ENCODE measurements at places on chromosomes 2 and 18.

- no peak for DNase-seq
These were observed 29.9 kb downstream of the SESTD1 start for GRCh38 chr2:179234658-179235240.

- DNase-seq, result no peak
These were observed 125.1 kb downstream of the PMAIP1 start for GRCh38 chr18:60024857-60025256.

GRCh38 chr2:212692466-212692865, 153.9 kb upstream of the ERBB4 start:
- DNase-seq, result no peak

- DNase-seq, result no peak
These were observed 22.2 kb upstream of the TMEM87B start for GRCh38 chr2:112032689-112033465.

DNA sequence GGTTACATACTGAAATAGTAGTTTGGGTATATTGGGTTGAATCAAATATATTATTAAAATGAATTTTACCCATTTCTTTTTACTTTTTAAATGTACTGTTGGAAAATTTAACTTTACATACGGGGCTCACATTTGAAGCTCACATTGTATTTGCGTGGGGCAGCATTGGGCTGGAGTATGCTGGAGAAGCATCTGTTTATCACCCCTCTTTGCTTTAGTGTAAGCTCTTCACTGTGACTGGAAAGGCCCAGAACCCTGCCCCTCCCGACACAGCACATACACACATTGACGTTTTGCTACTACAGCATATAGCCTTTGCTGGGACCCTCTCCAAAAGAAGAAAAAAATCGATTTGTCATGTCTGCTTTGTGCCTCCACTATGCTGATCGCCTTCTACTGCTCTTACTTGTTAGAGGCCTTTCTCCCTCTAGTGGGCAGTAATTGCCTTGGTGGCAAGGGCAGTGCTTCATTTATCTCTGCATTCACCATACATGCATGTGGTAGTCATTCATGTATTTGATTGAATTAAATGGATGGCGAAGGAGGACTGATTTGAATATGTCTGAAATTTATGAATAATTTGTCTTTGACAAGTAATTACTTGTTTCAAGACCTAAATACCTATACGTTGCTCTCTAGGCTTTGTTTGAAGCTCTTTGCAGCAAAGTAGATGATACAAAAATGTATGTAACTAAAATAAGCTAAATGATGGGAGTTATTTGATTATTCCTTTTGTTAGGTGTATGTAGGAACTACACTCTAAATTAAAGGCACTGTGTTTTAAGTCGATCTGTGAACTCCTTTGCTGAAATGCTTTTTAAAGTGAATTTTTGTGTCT, 37.4 kb downstream of the VAPA start:
- no peak for DNase-seq

GRCh38 chr18:13585379-13586153, 140.8 kb downstream of the FAM210A start:
- DNase-seq, result no peak

GRCh38 chr2:9230051-9230802, 23.6 kb downstream of the ASAP2 start:
- no peak for DNase-seq

DNA sequence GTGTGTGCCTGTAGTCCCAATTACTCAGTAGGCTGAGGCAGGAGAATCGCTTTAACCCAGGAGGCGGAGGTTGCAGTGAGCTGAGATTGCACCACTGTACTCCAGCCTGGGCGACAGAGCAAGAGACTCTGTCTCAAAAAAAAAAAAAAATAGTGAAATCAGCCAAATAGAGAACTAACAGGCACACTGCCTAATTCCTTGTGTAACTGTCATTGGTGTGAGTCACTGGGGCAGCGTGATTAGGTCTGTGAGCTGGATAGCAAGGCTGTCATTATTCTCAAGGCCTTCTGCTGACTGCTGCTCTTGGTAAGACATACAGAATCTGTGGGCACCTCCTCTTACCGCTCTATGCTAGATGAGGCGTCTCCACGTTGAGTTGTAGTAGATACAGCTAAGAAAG, 270.3 kb downstream of the NEDD4L start:
- DNase-seq, result no peak

DNA sequence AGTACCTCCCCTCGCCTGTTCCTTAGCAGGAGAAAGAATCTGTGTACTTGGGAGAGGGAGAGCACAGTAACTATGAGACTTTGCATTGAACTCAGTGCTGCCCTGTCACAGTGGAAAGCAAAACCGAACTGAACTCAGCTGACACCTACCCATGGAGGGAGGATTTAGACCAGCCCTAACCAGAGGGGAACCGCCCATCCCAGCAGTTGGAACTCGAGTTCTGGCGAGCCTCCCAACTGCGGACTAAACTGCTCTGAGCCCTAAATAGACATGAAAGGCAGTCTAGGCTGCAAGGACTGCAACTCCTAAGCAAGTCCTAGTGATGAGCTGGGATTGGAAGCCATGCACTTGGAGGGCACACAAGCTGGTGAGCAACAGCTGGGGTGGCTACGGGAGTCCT, 110.4 kb downstream of the GRB14 start:
- no peak for DNase-seq

- no peak for DNase-seq
These were observed 54.6 kb upstream of the ODC1 start for GRCh38 chr2:10502803-10503107.

GRCh38 chr2:64750001-64750816, 96.5 kb upstream of the SERTAD2 start:
- DNase-seq, result peak; percentile 13

GRCh38 chr18:58379443-58379842, 249.4 kb downstream of the ALPK2 start:
- DNase-seq, result no peak

DNA sequence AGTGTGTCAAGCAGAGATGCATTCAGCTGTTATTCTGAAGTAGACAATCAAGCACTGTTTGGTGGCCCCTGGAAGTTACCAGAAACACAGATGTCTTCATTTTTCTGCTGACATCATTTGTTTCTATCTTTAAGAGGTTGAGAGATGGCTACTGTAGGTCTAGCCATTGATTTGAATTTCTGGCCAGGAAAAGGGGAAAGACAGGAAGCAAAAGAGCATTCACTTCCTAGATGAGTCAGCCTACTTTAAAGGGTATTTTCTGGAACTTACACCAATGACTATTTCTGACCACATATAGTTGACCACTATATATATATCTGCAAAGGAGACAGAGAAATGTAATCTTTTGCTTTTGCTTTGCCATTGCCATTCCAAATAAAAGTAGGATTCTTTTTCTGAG, 900.1 kb upstream of the SOX11 start:
- DNase-seq, result no peak

GRCh38 chr2:45857275-45857609, 205.8 kb downstream of the PRKCE start:
- no peak for DNase-seq

- DNase-seq, result no peak
These were observed 66.5 kb upstream of the NEUROD1 start for GRCh38 chr2:181746844-181747243.

DNA sequence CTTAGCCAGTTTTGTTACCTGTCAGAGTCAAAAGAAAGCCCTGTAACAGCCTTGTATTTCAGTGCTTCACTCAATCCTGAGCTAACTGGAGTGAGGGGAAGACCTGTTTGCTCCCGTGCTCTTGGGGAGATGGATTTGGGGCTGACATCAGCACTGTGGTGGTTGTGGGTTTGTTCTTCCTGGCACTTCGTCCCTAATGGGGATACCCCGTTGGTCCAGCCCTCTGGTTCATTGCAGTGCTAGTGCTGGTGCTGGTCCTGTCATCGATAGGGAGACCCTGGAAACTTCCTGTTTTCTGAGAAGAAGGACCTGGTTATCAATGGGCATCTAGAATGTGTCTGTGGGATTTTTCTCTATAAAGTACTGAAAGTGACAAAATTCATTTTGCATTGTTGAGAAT, 205.4 kb downstream of the ZNF407 start:
- no peak for DNase-seq

- DNase-seq, result no peak
These were observed 247.6 kb downstream of the SLC8A1 start for GRCh38 chr2:40204268-40204667.

- no peak for DNase-seq
These were observed 55.6 kb downstream of the ANKRD44 start for GRCh38 chr2:197254776-197255530.

DNA sequence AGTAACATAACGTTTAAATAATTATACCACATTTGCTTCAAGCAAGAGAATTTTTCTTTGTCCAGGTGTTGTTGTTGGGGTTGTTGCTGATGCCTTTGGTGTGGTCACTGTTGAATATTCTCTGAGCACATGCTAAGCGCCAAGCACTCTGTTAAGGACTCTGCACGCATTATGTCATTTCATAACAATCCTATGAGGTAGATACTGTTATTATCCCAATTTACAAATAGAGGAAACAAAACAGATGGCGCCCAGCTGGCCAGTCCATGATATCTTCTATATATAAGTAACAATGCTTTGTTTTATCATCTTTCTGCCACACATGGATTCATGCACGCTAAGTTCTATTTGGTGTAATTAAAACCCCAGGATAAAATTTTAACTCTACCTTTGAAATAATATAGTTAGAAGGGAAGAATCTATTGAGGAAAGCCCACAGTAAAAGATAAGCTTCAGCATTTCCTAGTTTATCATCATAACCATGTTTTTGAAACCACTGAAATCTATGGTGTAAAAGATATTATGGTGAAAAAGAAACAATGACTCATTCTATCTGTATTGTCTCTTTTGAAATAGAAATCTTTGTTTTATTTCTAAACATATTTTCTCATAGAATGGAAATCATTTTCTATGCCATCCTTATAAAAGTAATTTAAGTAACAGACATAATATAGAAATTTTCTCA, 199.7 kb downstream of the PID1 start:
- no peak for DNase-seq

- DNase-seq, result no peak
These were observed 18.3 kb downstream of the CDC42EP3 start for GRCh38 chr2:37653093-37653492.

GRCh38 chr2:233593201-233593600, 24.2 kb upstream of the UGT1A8 start:
- DNase-seq, result no peak

GRCh38 chr18:78517973-78518372, 461.6 kb upstream of the SALL3 start:
- no peak for DNase-seq

- no peak for DNase-seq
These were observed 30.1 kb upstream of the ITGA6 start for GRCh38 chr2:172397148-172397834.

GRCh38 chr2:151570191-151570590, 160.5 kb downstream of the RIF1 start:
- no peak for DNase-seq

DNA sequence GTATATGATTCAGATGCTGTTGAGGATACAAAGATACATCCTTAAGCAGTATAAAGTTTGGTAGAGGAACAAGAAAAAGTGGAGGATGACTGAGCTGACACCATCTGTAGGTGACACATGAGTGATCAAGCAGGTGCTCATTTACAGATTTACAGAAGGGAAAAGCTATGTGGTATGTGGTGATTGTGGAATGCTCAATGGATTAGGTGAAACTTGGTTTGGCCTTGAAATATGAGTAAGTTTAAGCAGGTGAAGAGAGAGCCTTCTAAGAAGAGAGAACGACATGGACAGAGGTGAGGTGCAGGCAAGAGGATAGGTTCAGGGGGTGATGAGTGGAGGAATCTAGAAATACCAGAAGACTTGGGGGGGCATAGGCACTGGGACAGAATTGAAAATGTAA, 5.9 kb downstream of the ASXL3 start:
- DNase-seq, result no peak

- no peak for DNase-seq
These were observed 30.5 kb downstream of the DNMT3A start for GRCh38 chr2:25310965-25311864.

- no peak for DNase-seq
These were observed 11.3 kb upstream of the ARHGEF4 start for GRCh38 chr2:130825231-130825965.

DNA sequence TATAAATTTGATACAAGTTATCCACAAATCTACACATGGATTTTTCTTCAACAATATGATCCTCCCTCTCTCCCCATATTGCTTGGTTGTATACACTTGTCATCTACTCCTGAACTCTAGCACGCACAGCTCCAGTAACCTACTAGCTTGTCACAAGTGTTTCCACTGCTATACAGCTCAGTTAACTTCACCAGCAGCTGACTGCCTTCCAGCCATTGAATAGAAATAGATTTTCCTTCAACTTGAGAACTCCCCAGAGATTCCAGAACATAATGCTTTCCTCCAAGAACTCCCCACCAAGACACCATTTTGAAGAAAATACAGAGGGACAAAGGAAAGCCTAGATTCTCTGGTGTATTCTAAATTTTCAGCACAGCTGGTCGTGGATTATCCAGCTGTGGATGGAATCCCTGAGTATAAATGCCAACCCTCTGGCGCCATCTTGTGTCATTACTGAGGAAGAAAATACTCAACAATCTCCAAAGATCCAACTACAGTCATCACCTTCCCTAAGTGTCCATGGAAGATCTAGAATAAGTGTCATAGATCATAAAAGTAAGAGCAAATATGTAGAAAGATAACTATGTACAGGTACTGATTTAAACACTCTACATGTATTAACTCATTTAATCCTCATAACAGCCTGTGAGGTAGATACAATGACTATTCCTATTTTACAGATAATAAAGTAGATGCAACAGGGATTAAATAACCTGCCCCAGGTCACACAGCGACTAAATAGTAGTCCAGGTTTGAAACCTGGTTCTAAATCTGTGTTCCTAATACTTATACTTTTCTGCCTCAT, 156.7 kb downstream of the ARHGAP28 start:
- no peak for DNase-seq

GRCh38 chr18:478681-479080, 21.8 kb downstream of the COLEC12 start:
- no peak for DNase-seq

DNA sequence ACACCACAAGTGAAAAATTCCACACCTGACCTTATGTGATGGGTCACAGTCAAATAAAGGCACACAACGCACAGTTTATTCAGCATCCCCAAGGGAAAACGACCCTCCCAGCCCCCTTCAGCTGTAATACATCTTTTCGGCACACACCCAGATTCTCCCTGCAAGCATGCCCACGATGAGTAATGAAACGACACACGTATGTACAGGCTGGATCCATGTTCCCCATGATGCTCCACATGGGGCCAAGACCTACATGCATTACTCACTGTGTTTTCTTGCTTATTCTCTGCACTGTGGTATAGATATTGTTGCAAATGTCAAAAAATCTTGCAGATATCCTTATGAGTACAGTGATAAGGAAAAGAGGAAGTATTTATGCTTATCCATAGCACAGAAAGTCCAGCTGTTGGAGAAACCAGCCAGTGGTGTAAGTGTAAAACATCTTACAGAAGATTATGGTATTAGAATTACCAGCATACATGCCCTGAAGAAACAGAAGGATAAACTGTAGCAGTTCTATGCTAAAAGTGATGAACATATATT, 32.5 kb upstream of the SGPP2 start:
- no peak for DNase-seq

All from activated T-helper 1 cell treated with anti-CD3 and anti-CD28 coated beads, Interleukin-2, amount 50 U/mL, for 16 hours (primary cell).